ENCODE measurements at places on chromosomes 12 and 14.

- DNase-seq = no peak
Observed at GRCh38 chr14:87231336-87232026, 761.5 kb downstream of the GALC start.

GRCh38 chr14:38824706-38825105 is 278.3 kb downstream of the SEC23A start:
- no peak for DNase-seq

- DNase-seq = no peak
Observed at GRCh38 chr12:123042833-123043232, 62.4 kb downstream of the ARL6IP4 start.

DNA sequence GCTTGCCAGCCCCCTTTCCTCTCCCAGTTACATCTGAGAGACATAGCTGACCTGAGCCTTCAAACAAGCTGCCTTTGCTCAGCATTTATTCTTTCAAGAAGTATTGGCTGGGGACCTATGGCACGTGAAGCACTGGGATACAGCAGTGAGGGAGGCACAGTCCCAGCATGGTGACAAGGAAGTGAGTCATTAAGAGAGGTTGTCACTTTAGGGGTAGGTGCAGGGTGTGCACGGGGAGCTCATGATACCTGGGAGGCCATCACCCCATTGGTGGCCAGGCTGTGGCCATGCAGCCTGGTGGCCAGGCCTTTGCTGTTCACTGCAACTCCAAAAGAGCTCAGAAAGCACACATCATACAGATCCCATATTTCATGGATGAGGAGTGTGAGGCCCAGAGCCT is 5.7 kb upstream of the KRT75 start:
- no peak for DNase-seq

GRCh38 chr14:64476438-64476837 is 11.1 kb downstream of the AKAP5 start:
- no peak for DNase-seq

DNA sequence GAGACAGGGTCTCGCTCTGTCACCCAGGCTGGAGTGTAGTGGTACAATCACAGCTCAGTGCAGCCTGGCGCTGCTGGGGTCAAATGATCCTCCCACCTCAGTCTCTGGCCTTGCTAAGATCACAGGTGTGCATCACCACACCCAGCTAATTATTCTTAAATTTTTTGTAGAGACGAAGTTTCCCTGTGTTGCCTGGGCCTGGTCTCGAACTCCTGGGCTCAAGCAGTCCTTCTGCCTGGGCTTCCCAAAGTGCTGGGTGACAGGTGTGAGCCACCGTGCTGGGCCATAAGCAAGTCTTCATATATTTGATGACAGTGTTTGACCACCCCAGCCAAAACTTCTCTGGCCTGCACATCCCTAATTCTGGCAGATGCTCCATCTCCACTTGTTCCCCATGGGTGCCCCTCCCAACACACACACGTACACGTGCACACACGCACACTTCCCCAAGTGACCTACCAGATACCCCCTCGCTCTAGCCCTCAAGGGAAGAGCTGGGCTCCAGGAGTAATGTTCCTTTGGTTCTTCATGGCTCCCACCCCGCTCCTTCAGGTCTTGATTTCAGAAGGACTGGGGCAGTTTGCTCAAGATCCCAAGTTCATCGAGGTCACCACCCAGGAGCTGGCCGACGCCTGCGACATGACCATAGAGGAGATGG is 104.3 kb upstream of the FKBP4 start:
- DNase-seq = peak; percentile 36

DNA sequence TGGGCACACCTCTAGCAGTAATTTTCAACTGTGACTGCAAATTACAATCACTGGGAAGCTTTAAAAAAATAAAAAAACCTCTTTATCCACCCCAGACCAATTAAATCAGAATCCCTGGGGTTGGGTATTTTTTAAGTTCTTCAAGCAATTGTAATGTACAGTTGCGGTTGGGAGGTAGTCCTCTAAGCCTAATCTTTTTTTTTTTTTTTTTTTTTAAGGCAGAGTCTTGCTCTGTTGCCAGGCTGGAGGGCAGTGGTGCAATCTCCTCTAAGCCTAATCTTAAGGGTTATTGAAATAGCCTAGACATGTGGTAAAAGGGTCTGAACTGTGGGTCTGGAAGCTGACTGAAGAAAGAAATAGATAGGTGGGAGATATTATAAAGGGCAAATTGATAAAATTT is 230.5 kb downstream of the AKAP6 start:
- no peak for DNase-seq

- DNase-seq = peak; percentile 19
Observed at GRCh38 chr14:103561381-103562178, 877 bp downstream of the BAG5 start.

DNA sequence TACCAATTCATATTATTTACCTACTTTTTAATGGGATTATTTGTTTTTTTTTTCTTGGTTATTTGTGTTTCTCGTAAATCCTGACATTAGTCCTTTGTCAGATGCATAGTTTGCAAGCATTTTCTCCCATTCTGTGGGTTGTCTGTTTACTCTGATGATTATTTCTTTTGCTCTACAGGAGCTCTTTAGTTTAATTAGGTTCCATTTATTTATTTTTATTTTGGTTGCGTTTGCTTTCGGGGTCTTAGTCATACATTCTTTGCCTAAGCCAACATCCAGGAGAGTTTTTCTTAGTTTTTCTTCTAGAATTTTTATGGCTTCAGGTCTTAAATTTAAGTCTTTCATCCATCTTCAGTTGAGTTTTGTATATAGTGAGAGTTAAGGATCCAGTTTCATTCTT is 289.9 kb downstream of the AKAP6 start:
- DNase-seq = no peak

- DNase-seq = no peak
Observed at GRCh38 chr12:129599406-129599805, 304.4 kb downstream of the TMEM132D start.

GRCh38 chr12:57456145-57456700 is 1.1 kb downstream of the INHBE start:
- peak; percentile 19 for DNase-seq

- DNase-seq = no peak
Observed at GRCh38 chr12:31658471-31659086, 909 bp upstream of the ETFBKMT start.

- no peak for DNase-seq
Observed at GRCh38 chr12:131923260-131923659, 5.8 kb upstream of the PUS1 start.

GRCh38 chr12:693934-694533 is 30.8 kb upstream of the NINJ2 start:
- no peak for DNase-seq

DNA sequence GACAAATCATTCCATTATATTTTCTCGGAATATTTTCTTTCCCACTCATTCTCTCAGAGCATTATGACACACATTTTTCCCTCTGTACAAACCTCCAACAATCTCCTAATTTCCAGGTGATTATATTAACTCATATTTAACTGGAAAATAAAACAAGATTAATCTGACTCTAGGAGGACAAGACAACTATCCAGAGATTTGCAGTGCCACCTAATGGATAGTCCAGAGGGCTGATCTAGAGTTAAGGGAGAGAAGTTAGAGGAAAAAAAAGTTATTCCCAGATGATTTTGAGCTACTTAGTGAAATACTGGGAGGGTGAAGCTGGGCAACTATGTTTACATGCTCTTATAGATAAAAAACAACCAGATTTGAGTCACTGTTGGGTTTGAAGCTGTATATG is 161.7 kb downstream of the ALX1 start:
- no peak for DNase-seq

- no peak for DNase-seq
Observed at GRCh38 chr12:50725011-50725942, 38.6 kb upstream of the ATF1 start.

GRCh38 chr14:26845151-26845818 is 247.5 kb upstream of the NOVA1 start:
- no peak for DNase-seq
